ENCODE measurements at places on chromosomes 5 and 9. TPM values are rescaled to one million over a fixed set of nuclear protein-coding genes. Genes with fewer than 3 reads are reported as not detected.

NR6A1 gene
- 237 TPM for total RNA-seq

PDLIM7 gene
- total RNA-seq = 86.7 TPM

CLTA gene
- 239 TPM for total RNA-seq

DND1 gene
- total RNA-seq = 0.41 TPM

NMUR2 gene
- not detected for total RNA-seq

PLEKHG4B gene
- 43.6 TPM for total RNA-seq

MSX2 gene
- total RNA-seq = 0.38 TPM

TEX48 gene
- total RNA-seq = not detected

TXN gene
- total RNA-seq = 297 TPM

PCDHA7 gene
- total RNA-seq = 2.7 TPM

SAPCD2 gene
- total RNA-seq = 30.3 TPM

ZNF879 gene
- 3.9 TPM for total RNA-seq

RAI14 gene
- 216 TPM for total RNA-seq

CCL19 gene
- total RNA-seq = not detected

ANKRD31 gene
- total RNA-seq = 0.27 TPM

ECSCR gene
- total RNA-seq = 2.7 TPM

DNA sequence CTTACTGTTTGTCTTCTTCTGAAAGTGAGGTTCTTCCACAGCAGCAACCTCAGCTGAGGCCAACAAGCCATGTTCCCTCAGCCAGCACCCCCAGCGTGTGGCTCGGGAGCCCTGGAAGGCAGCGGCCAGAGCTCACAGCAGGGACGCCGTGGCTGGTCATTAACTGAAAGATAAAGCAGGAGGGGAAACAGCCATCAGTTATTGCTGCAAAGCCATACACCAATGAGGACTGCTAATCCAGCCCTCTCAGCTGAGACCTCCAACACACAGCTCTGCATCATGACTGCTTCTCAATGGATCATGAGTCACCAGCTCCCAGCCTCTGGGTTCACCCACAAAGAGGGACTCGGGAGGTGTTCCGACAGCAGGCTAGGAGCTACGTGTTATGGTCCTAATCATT lies 24.3 kb downstream of the ABCA1 start:
- H3K4me3 ChIP-seq = no peak overlapping the region
- DNase-seq = no peak
- no peaks in the 10 kb centered on the region for H3K27me3 ChIP-seq
- H3K27ac ChIP-seq = no peak overlapping the region

GRCh38 chr9:87720173-87720572 lies 5.7 kb upstream of the CTSL start:
- H3K27me3 ChIP-seq = no peaks in the 10 kb centered on the region
- DNase-seq = no peak
- no peak overlapping the region for H3K4me3 ChIP-seq
- H3K27ac ChIP-seq = no peak overlapping the region
- no peaks in the 10 kb centered on the region for H3K4me1 ChIP-seq

DNA sequence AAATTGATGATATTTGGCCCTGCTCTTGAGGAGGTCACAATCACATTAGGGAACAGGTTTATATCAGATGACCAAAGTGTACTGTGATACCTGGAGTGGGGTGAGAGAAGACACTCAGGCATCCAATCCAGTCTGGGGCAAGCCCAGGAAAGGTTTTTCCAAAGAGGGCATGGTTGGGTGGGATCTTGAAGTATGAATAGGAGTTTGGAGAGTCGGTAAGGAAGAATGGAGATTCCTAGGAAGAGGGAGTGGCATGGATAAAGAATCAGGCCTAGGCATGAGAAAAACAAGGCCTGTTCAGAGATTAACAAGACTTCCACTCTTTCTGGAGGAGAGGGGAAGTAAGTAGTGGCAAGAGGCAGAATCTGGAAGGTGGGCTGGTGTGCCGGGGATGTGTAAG lies 91.1 kb downstream of the MVB12B start:
- no peak for DNase-seq
- no peak overlapping the region for H3K4me3 ChIP-seq
- no peaks in the 10 kb centered on the region for H3K36me3 ChIP-seq
- no peaks in the 10 kb centered on the region for H3K27me3 ChIP-seq
- no peak overlapping the region for H3K27ac ChIP-seq
- H3K4me1 ChIP-seq = peaks cover 10% of the 10 kb centered on the region

- no peaks in the 10 kb centered on the region for H3K27me3 ChIP-seq
- no peak overlapping the region for H3K4me3 ChIP-seq
- DNase-seq = no peak
- H3K36me3 ChIP-seq = no peaks in the 10 kb centered on the region
- no peaks in the 10 kb centered on the region for H3K4me1 ChIP-seq
These were observed 72.4 kb downstream of the CDH12 start for GRCh38 chr5:22780756-22781155.

DNA sequence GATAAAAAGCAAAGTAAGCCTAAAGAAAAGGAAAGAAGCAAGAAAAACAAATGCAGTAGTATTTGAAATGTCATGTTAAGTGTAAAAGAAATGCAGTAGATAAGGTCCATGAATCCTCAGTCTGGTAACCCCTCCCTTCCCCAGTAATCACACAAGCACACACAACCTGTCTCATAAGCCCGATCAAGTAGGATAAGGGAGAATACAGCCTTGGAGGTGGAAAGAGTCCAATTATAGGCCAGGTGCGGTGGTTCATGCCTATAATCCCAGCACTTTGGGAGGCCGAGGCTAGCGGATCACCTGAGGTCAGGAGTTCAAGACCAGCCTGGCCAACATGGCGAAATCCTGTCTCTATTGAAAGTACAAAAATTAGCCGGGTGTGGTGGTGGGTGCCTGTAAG lies 117.9 kb downstream of the GADD45G start:
- no peaks in the 10 kb centered on the region for H3K4me1 ChIP-seq
- H3K4me3 ChIP-seq = no peak overlapping the region
- H3K27ac ChIP-seq = no peak overlapping the region

- H3K27ac ChIP-seq = no peak overlapping the region
- DNase-seq = peak; percentile 7
- H3K4me1 ChIP-seq = no peaks in the 10 kb centered on the region
- no peaks in the 10 kb centered on the region for H3K27me3 ChIP-seq
These were observed 25.5 kb downstream of the ESM1 start for GRCh38 chr5:54959673-54960418.

- no peak overlapping the region for H3K27ac ChIP-seq
- DNase-seq = no peak
- H3K36me3 ChIP-seq = no peaks in the 10 kb centered on the region
- no peak overlapping the region for H3K4me3 ChIP-seq
- no peaks in the 10 kb centered on the region for H3K27me3 ChIP-seq
These were observed 2.5 kb downstream of the MGAT1 start for GRCh38 chr5:180799902-180800801.

- H3K4me3 ChIP-seq = no peak overlapping the region
- peaks cover 6% of the 10 kb centered on the region for H3K4me1 ChIP-seq
- H3K27me3 ChIP-seq = no peaks in the 10 kb centered on the region
- H3K27ac ChIP-seq = no peak overlapping the region
These were observed 122.1 kb upstream of the ADAMTS16 start for GRCh38 chr5:5017827-5018577.

DNA sequence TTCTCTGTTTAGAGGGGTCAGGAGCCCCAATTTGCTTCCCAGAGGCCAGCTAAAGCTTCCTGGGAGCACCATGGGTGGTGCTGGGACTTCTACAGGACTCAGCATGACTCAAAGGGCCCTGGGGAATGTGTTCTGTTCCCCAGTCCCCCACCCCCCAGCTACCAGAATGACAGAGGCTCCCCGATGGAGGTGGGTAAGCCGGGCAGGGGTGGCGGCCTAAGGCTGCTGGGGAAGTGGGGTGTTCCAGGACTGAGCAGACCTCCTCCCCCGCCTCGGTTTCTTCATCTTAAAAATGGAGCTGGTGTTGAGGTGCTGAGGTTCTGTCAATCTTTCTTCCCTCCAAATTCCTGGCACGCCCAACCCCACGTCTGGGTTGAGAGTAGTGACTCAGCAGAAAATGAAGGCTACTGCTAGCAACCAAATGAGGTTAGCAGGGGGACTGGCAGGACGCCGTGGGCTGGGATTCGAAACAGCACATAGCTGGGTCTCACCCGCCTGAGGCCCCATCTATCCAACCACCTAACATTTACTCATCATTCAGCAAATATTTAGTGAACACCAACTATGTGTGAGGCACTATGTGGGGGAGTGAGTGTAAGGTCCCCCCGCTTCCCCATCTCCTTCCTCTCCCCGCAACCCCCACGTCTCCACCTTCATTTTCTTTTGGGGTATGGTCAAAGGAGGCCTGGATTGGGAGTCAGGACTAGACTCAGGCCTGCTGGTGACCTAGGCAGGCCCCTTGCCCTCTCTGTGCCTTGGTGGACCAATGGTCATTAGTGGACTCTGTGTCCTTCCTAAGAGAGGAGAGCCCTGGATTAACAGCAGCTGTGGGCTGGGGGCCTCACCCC lies 50.2 kb downstream of the C9orf50 start:
- peak; percentile 56 for DNase-seq
- H3K4me3 ChIP-seq = no peak overlapping the region
- no peaks in the 10 kb centered on the region for H3K36me3 ChIP-seq

- DNase-seq = no peak
- H3K27ac ChIP-seq = no peak overlapping the region
- no peaks in the 10 kb centered on the region for H3K36me3 ChIP-seq
- H3K4me1 ChIP-seq = peaks cover 22% of the 10 kb centered on the region
- H3K27me3 ChIP-seq = peaks cover 21% of the 10 kb centered on the region
These were observed 360 bp downstream of the KLF4 start for GRCh38 chr9:107489144-107489673.

DNA sequence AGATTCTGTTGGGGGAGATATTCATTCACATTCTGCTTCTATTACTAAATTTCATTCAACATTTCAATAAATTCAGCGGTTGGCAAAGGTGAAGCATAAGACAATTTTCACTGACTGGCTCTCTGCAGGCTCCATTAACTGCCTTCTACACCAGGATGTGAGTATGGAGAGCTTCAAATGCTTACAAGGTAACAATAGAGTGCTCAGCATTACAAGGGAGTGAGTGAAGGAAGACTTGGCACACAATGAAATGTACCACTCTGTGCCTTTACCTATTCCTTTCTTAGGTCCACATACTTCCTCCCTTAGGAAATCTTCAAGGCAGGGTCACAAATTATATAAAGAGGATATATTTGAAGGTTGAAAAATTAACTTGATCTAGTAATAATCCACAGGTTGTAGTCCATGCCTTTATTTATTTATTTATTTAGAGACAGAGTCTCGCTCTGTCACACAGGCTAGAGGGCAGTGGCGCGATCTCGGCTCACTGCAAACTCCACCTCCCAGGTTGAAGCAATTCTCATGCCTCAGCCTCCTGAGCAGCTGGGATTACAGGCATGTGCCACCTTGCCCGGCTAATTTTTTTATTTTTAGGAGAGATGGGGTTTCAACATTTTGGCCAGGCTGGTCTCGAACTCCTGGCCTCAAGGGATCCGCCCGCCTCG lies 76.6 kb upstream of the FAM169A start:
- no peaks in the 10 kb centered on the region for H3K36me3 ChIP-seq
- no peak for DNase-seq
- H3K4me1 ChIP-seq = no peaks in the 10 kb centered on the region
- H3K4me3 ChIP-seq = no peak overlapping the region

- no peaks in the 10 kb centered on the region for H3K27me3 ChIP-seq
- no peak overlapping the region for H3K4me3 ChIP-seq
These were observed 3.9 kb downstream of the TEX53 start for GRCh38 chr9:114653556-114654159.

DNA sequence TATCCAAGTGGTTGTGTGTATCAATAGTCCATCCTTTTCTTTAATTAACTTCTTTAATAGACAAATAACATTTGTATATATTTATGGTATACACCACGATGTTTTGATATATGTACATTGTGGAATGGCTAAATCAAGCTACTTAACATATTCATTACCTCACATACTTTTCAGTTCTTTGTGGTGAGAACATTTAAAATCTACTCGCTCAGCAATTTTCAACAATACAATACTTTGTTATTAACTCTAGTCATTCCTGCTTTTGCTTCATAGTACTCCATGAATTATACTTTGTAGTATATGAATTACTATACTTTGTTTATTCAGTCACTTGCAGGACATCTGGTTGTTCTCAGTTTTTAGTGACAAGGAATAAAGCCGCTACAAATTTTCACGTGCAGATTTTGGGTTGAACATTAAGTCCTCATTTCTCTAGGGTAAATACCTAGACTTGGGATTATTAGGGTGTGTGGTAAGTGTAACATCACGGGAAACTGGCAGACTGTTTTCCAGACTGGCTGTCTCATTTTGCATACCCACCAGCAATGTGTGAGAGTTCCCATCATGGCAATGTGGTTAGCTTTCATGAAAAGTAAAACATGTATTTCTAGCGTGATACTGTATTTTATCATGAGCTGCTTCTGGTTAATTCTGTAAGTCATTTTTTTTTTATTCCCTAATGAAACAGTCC lies 354.4 kb upstream of the WWC1 start:
- no peaks in the 10 kb centered on the region for H3K4me1 ChIP-seq
- H3K4me3 ChIP-seq = no peak overlapping the region
- no peaks in the 10 kb centered on the region for H3K27me3 ChIP-seq
- no peak overlapping the region for H3K27ac ChIP-seq
- DNase-seq = no peak

GRCh38 chr5:108093186-108093585 lies 288.7 kb downstream of the FBXL17 start:
- H3K27ac ChIP-seq = no peak overlapping the region
- H3K36me3 ChIP-seq = no peaks in the 10 kb centered on the region
- peaks cover 14% of the 10 kb centered on the region for H3K4me1 ChIP-seq

DNA sequence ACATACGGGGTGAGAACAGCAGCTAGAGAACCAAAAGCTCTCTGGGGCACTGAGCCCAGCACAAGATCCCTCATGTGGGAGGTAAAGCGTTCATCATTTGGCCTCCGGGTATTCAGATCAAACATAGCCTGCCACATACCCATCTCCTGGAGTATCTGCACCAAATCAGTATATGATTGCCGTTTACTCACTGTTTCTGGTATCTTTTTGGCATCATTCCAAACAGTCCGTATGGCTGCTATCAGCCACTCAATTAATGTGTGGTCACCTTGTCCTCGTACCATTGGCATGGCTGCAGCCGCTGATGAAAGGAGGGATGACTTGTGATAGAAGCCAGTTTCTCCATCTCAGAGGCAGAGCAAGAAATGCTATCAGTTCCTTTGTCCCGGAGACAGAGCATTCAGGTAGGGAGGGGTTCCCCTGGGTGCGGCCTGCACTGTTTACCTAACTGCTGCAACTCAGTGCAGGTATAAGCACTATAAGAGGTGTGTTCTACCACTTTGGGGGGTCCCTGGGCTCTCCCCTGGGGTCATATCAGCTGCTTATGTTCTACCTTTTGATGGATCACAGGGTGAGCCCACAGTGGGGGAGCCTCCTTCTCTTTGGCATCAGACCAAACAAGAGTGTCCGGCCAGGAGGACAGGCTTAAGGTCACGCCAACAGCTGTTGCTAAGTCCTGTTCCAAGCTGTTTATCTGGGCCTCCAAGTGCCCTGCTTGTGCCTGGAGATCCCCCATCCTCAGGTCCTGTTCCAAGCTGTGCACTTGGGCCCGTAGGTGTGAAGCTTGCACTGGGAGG lies 9.4 kb downstream of the DMAC1 start:
- H3K27me3 ChIP-seq = no peaks in the 10 kb centered on the region
- H3K4me1 ChIP-seq = no peaks in the 10 kb centered on the region
- H3K27ac ChIP-seq = no peak overlapping the region
- DNase-seq = no peak
